Placental pericyte (primary cell): ENCODE measurements at places on chromosomes 16 and 17. TPM values are rescaled to one million over a fixed set of nuclear protein-coding genes. Genes with fewer than 3 reads are reported as not detected.

Gene CD300E
- total RNA-seq, result not detected in 2 replicates

Gene CRHR1
- total RNA-seq, result not detected in 2 replicates

Gene HCRT
- not detected in 2 replicates for total RNA-seq

Gene C17orf78
- not detected in 2 replicates for total RNA-seq

Gene LGALS9
- 3.0 and 3.3 TPM in 2 replicates for total RNA-seq

Gene DCXR
- total RNA-seq, result 32.2 and 43.5 TPM in 2 replicates

Gene MKS1
- total RNA-seq, result 12.0 and 14.6 TPM in 2 replicates

Gene ARHGAP44
- total RNA-seq, result 0.44 and 1.3 TPM in 2 replicates

Gene SLFN14
- not detected in 2 replicates for total RNA-seq

Gene COG8
- total RNA-seq, result 24.9 and 44.1 TPM in 2 replicates

Gene CASKIN2
- total RNA-seq, result 8.5 and 11.6 TPM in 2 replicates

Gene SLFN13
- 1.3 and 1.6 TPM in 2 replicates for total RNA-seq

Gene ADCY9
- total RNA-seq, result 35.4 and 131 TPM in 2 replicates

Gene CCL22
- total RNA-seq, result not detected in 2 replicates

Gene GPS1
- total RNA-seq, result 110 and 187 TPM in 2 replicates

Gene CDK5R1
- 0.44 and 1.6 TPM in 2 replicates for total RNA-seq

Gene HLF
- total RNA-seq, result not detected in 2 replicates

Gene ACE
- 0.14 and 0.44 TPM in 2 replicates for total RNA-seq

Gene NTN3
- total RNA-seq, result 0.14 and 0.22 TPM in 2 replicates

Gene PSMC3IP
- total RNA-seq, result 1.3 and 13.7 TPM in 2 replicates

Gene C17orf50
- not detected in 2 replicates for total RNA-seq

Gene ZP2
- not detected in 2 replicates for total RNA-seq

Gene TENT4B
- 12.6 and 14.2 TPM in 2 replicates for total RNA-seq

Gene SARM1
- 13.3 and 23.9 TPM in 2 replicates for total RNA-seq

Gene TBC1D3L
- 3.1 and 3.3 TPM in 2 replicates for total RNA-seq

Gene DNASE1L2
- total RNA-seq, result 0.86 and 1.1 TPM in 2 replicates

Gene KRTAP4-5
- not detected in 2 replicates for total RNA-seq

Gene CACNG3
- total RNA-seq, result not detected in 2 replicates

Gene STH
- total RNA-seq, result not detected in 2 replicates

Gene PRR35
- 0.14 TPM in 1 of 2 replicates, not detected in the other for total RNA-seq

Gene FBXW10
- under 0.01 TPM in 2 replicates for total RNA-seq

Gene FOXC2
- 4.3 TPM in 1 of 2 replicates, not detected in the other for total RNA-seq

Gene SLC5A10
- not detected in 2 replicates for total RNA-seq

Gene CCDC144A
- 17.9 and 18.2 TPM in 2 replicates for total RNA-seq
